Neural progenitor cell (in vitro differentiated cells): ENCODE measurements at places on chromosomes 11 and 22. TPM values are rescaled to one million over a fixed set of nuclear protein-coding genes. Genes with fewer than 3 reads are reported as not detected.

GRCh38 chr11:79092791-79093353, 348.0 kb downstream of the TENM4 start:
- H3K4me1 ChIP-seq: peaks cover 18% of the 10 kb centered on the region
- peaks cover 98% of the 10 kb centered on the region for H3K27me3 ChIP-seq
- no peak for DNase-seq
- no peaks in the 10 kb centered on the region for H3K36me3 ChIP-seq
- H3K4me3 ChIP-seq: no peak overlapping the region
- H3K27ac ChIP-seq: no peak overlapping the region

DNA sequence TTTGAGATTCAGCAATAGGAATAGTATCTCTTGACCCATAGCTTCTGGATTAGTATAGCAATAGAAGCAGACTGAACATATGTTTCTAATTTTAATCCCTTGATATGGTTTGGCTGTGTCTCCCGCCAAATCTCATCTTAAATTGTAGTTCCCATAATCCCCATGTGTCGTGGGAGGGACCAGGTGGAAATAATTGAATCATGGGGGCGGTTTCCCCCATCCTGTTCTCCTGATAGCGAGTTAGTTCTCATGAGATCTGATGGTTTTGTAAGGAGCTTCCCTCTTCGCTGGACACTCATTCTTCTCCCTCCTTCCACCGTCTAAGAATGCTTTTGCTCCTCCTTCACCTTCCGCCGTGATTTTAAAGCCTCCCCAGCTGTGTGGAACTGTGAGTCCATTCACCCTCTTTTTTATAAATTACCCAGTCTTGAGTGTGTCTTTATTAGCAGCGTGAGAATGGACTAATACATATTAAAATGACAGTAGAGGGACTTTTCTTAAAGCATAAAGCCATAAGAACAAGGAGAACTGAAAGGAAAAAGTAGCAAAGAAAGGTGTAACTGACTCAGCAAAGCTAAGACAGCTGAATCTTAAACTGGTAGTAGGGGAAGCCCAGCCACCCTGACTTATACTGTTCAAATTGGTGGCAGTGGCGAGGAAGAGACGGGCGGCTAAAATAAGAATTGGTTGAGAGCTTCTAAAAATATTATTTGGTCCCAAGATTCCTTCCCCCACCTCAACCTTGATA, 20.3 kb upstream of the SLN start:
- H3K27ac ChIP-seq: no peak overlapping the region
- H3K4me3 ChIP-seq: no peak overlapping the region

Gene CECR2
- 67.8 and 72.8 TPM in 2 replicates for total RNA-seq

Gene PGR
- total RNA-seq: 0.07 and 0.40 TPM in 2 replicates

GRCh38 chr22:43313244-43313889, 29.8 kb downstream of the SCUBE1 start:
- H3K27ac ChIP-seq: no peak overlapping the region
- H3K36me3 ChIP-seq: no peaks in the 10 kb centered on the region
- no peaks in the 10 kb centered on the region for H3K27me3 ChIP-seq
- DNase-seq: no peak
- no peak overlapping the region for H3K4me3 ChIP-seq

Gene PLAAT2
- not detected in 2 replicates for total RNA-seq

DNA sequence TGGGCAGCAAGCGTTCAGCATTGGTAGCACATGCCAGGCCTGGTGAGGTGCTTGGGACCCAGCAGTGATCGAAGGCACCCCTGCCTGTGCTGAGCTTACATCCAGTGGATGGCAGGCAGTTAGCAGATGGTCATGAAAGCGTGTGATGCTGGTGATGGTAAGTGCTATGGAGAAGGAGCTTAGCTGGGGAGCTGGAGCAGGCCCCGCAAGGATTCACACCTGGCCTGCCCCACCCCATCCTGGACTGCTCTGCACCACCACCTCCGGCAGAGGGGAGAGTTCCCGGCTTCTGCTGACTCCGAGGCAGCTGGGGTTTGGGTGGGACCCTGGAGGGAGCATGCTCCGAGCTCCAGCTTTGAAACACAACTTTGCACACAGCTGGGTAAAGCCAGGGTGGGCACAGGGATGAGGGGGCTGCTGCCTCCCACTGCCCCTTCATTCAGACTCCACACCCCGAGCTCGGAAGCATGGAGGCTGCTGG, 16.2 kb downstream of the MPPED1 start:
- no peak overlapping the region for H3K27ac ChIP-seq
- peaks cover 12% of the 10 kb centered on the region for H3K27me3 ChIP-seq
- H3K36me3 ChIP-seq: no peaks in the 10 kb centered on the region
- DNase-seq: no peak
- no peak overlapping the region for H3K4me3 ChIP-seq

DNA sequence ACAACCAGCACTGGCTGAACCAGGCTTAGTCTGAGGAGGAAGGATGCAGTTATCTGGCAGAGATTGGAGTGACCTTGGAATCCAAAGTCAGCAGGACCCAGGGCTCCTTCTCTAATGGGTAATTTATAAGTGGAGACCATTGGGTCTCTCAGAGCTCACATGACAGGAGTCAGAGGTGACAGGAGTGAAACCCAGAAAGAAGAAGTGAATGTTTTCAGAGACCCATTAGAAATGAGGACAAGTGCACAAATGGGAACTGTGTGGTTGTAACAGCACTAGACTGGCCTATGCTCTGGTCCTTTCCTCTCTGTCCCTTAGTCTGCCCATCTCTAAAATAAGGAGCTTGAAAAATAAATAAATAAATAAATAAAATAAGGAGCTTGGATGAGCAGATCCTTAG, 107.4 kb downstream of the SERGEF start:
- H3K4me1 ChIP-seq: peaks cover 11% of the 10 kb centered on the region
- H3K27me3 ChIP-seq: no peaks in the 10 kb centered on the region
- no peak for DNase-seq
- no peak overlapping the region for H3K4me3 ChIP-seq
- H3K36me3 ChIP-seq: no peaks in the 10 kb centered on the region
- no peak overlapping the region for H3K27ac ChIP-seq

Gene EIF3F
- 257 and 355 TPM in 2 replicates for total RNA-seq
